KBM-7 (cell line): ENCODE measurements at places on chromosomes 7 and 10.

DNA sequence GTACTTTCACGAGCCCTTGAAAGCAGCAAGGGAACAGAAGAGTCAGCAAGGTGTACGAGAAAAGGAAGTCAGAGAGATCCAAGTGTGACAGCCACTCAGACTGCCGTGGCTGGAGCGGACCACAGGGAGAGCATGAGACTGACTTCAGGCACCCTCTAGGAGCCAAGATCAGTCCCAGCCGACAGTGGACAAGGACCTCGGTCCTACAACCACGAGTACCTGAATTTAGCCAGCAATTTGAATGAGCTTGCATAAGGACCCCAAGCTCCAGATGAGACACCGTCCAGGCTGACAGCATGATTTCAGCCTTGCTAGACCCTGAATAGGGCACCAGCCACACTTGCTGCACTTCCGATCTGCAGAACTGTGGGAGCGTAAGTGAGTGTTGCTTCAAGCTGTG is 13.7 kb upstream of the EBF3 start:
- DNase-seq: no peak

DNA sequence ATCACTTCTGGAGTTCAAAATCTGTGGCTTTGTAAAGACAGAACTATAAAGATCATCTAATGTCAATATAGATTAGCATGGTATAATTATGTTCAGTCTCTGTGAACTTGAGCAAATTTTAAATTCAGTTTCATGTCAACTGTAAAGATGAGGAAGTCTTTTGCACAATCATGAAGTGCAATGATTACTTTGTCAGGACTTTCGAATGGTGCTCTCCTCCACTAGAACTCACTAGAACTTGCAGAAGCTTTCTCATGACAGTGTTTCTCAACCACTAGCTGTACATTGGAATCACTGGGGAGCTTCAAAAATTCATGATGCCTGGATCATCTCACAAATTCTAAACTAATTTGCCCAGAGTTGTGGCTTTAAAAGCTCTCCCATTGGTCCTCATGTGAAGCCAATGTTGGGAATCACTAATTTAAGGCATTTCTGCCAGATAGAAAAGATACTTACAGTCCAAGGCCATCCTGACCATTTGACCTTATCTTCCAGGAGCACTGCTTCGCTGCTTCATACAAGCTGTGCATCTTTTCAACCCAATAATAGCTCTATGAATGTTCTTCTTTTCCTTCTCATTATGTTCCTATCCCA is 12.9 kb downstream of the OR2AE1 start:
- DNase-seq: no peak

GRCh38 chr10:12716042-12716441 is 285.5 kb downstream of the CCDC3 start:
- no peak for DNase-seq

DNA sequence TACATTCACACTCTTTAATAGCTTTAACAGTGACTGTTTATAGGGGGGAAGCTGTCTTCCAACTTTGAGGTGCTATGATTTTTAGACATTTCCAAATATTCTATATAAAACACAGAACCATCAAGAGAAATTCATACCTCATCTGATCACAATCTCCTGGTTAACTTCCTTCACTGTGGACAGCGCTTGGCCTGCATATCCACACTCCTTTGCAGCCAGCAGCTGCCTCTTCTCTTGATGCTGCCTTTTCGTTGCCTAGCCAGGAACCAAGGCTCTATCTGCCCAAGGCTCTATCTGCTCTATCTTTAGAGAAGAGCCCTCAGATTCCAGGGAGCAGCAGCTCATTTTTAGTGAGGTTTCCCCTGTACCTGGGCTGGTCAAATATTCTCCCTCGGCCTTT is 252.0 kb downstream of the PTEN start:
- no peak for DNase-seq

GRCh38 chr7:136086712-136087111 is 109.6 kb upstream of the MTPN start:
- DNase-seq: no peak

GRCh38 chr10:120559800-120560199 is 102.8 kb downstream of the PLPP4 start:
- no peak for DNase-seq

DNA sequence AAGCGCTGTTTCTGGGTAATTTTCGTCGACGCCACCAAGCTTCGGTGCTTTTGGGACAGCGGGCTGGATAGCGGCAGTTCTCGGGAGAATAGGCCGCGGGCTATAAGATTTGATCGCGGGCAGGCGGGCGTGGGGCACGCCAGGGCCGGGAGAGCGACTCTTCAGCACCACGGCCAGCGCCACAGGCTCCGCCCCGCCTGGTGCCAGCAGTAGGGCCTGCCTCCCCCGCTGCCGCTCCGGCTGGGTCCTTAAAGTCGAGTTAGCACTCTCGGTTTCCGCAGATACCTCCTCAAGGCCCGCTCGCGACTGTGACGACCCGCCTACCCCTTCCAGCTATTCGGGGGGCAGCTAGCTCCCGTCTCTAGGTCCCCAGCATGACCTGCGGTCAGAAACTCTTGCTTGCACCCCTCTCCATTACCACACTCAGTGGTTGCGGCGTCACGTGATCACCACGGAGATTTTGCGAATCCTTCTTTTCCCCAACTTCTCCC is 9.4 kb downstream of the NXPH1 start:
- DNase-seq: peak; percentile 20

DNA sequence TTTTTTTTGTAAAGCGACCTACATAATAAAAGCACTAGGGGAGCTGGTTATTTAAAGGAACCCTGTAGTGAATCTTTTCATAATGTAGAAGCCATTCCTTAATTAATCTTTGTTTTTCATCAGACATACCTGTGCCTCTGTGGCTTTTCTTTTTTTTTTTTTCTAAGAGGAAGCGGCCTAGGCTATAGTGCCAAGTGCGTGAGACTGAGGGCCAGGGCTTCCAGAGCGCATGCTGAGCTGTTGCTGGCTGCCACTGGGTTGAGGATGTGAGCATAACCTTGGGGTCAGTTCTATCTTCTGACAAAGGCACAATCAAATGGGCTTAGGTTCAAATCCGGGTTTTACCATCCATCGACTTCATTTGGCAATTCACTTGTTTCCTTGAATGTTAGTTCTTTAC is 103.7 kb downstream of the NEUROD6 start:
- DNase-seq: no peak

DNA sequence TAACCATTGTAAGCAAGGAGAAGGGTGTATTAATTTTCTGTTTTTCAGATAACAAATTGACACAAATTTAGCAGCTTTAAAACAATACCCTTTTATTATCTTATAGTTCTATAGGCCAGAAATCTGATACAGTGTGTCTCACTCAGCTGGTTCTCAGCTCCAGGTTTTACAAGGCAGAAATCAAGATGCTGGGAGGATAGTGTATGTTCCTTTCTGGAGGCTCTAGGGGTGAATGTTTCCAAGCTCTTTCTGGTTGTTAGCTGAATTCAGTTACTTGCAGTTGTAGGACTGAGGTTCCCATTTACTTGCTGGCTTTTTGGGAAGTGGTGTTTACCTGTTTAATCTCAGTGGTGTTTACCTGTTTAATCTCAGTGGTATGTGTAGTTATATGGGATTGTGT is 125.4 kb downstream of the ADK start:
- no peak for DNase-seq

DNA sequence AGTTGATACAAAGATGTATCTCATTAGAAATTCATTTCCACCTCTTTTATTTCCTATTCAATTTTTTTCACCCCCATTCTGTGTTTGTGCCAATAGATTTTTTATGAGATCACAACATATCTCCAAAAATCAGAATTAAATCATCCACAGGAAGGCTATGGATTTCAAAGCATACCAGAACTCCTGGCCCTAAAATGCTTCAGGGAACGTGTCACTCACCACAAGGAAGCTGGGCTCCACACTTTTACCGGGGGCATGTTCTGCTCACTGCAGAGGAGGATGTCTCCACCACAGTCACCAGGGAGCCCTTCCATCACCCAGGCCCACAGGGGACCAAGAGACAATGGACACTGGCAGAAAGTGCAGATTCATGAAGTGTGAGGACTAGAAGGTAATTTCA is 456.8 kb downstream of the KCNMA1 start:
- no peak for DNase-seq

- DNase-seq: no peak
Measured at GRCh38 chr7:43767311-43767710, 8.8 kb downstream of the BLVRA start.

DNA sequence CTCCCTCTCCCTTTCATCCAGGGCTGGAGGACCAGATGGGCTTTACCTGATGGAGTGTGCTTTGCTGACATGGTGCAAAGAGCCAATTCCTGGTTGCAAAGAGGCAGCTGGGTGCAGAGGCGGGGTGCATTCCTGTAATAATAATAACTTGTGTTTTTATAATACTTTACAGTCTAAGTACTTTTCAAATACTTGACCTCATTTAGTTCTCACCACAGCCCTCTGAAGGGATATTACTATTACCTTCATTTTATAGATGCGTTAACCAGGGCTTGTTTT is 70.4 kb downstream of the TCF7L2 start:
- no peak for DNase-seq

DNA sequence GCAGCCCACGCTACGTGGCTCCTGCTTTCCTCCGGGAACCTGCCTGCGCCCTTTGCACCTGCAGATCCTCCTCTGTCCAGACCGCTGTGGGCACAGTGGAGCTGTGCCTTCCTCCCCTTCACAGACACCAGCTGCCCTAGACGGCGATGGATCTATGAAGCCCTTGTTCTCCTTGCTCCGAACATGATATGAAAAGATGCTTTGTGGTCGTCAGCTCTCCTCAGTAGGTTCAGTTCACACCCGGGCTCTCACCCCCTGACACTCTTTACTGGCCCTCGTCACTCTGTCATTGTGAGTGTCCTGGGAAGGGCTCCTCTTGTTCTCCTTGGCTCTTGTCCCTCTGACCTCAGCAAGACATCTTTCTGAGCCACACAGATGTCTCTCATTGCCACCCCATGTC is 4.2 kb downstream of the ZNF488 start:
- no peak for DNase-seq

- no peak for DNase-seq
Measured at GRCh38 chr7:66503036-66503370, 125.7 kb upstream of the KCTD7 start.
